ENCODE measurements at places on chromosomes 5 and 9.

DNA sequence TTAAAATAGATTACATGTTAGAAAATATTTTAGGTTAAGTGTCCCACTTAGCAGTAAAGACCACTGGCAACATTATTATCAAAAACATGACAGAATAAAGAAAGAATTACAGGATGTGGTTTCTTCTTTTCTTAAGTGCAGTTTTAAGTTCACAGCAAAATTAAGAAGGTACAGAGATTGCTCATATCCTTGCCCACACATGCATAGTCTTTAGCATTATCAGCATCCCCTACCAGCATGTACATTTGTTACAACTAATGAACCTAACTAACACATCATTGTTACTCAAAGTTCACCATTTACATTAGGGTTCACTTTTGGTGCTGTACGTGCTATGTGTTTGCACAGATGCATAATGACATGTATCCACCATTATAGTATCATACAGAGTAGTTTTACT lies 837.7 kb upstream of the CDH9 start:
- no peak for DNase-seq

- no peak for DNase-seq
These were observed 48.6 kb downstream of the UGCG start for GRCh38 chr9:111945216-111945615.

- DNase-seq = no peak
These were observed 24.7 kb downstream of the LHX6 start for GRCh38 chr9:122204055-122204454.

GRCh38 chr5:116557669-116558271 lies 16.9 kb downstream of the SEMA6A start:
- peak; percentile 60 for DNase-seq

DNA sequence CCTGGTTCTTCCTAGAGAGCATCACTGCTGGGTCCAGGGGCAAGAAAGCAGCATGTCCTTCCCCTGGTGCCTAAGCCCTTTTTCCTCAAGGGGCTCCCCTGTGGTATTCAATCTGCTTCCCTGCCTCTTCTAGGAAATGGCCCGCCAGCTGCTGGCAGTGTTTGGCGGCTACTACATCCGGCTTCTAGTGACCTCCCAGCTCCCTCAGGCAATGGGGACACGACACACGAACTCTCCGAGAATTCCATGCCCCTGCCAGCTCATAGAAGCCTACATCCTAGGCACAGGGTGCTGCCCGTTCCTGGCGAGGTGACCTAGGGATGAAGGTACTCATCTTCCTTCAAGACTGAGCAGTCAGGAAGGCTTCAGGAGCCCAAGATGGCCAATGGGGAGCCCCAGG lies 14.6 kb downstream of the TEX53 start:
- DNase-seq = no peak

DNA sequence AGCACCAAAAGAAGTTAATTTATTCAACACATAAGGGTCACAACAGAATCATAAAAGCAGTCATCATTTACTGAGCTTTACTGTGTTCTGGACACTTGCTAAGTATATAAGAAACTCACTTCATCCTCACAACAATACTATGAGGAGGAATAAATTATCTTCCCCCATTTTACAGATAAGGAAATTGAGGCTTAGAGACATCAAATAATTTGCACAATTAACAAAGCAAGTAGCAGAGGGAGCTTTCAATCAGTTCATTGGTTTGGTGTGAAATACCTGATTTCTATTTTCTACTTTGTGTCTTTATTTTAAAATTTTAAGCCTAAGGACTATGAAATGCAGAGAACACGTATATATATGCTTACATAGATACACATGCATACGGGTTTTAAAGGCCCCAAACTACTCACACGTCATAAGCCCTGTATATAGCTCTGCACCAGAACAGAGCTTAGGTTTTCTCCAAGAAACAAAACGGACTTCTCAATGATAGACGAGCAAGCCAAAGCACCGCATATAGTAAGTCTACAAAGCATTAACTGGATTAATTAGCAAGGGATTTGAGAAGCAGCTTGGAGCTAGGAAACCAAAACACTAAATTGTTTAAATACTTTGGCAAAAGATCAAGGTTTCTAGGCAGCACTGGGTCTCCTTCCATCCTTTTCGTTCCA lies 95.6 kb downstream of the DENND1A start:
- peak; percentile 11 for DNase-seq

DNA sequence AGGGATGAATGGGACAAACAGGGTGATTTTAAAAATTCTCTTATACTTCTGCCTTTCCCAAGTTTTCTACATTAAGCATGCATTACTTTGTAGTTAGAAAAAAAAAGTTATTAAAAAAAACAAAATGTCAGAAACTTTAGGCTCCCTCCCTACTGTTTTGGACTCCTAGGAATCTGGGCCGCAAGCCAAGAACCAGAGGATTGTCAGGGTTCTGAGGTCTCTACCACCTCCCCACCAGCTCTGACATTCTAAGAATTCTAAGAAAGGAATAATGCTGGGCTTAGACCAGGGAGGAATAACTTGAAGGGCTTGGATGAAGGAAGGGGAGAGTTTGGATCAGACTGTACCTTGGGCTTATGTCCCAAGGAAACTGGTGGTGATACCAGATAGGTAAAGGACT lies 1.1 kb upstream of the ARHGEF39 start:
- no peak for DNase-seq

DNA sequence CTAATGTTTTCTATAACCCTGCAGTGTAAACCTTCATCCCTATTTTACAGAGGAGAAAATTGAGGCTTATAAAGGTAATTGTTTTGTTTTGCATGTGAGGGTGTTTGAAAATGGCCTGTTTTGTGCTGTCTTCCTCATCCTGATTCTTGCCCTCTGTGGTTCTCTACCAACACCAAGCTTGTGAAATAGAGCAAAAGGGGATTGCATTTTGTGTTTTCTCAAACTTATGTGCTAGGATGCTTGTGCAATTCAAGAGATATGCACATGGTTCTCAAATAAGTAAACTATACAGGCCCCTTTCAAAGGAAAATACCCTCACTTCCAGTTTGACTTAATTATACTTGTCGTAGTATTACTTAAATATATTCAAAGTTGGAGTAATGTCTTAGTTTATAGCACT lies 17.2 kb downstream of the PAM start:
- DNase-seq = no peak

GRCh38 chr9:114507726-114508125 lies 2.5 kb upstream of the WHRN start:
- peak; percentile 62 for DNase-seq

GRCh38 chr5:113202746-113203716 lies 226.4 kb downstream of the DCP2 start:
- DNase-seq = no peak

- DNase-seq = no peak
These were observed 51.0 kb downstream of the TMEM245 start for GRCh38 chr9:109068764-109069163.

- DNase-seq = no peak
These were observed 1.1 kb upstream of the PDZD2 start for GRCh38 chr5:31637851-31638250.

GRCh38 chr5:145903113-145903512 lies 30.3 kb upstream of the GRXCR2 start:
- no peak for DNase-seq

DNA sequence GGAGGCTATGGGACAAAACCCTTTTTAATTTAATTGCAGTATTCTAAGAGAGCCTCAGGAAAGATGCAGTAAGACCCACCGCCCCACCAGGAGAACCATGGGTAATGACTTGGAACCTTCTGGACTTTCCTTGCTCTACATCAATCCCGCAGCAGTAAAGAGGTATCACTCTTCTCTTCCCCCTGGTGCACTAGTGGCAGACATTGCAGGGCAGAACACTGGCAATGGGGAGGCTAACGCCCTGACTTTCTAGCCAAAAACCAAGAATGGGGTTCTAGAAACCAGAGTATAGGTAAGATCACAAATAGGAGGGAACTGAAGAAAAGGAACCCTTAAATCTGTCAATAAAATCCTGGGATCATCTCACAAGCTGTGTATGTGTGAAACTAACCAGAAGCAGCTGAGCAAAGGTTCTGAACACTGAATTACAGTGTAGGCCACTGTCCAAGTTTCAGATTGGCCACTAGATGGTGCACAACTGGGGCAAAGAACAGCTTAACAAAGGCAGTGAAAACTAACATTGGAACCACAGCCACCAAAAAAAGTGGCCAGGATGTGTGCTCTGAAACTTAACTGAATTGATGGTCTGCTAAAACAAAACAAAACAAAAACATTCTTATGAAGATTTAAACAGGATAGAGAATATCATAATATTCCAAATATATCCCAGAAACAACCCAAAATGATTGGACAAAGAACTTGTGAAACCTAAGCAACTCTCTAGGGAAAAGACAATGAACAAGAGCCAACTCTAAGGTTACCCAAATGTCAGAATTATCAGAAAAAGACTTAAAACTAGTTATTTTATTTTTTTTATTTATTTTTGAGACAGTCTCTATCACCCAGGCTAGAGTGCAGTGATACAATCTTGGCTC lies 6.6 kb upstream of the FAM151B start:
- peak; percentile 12 for DNase-seq

DNA sequence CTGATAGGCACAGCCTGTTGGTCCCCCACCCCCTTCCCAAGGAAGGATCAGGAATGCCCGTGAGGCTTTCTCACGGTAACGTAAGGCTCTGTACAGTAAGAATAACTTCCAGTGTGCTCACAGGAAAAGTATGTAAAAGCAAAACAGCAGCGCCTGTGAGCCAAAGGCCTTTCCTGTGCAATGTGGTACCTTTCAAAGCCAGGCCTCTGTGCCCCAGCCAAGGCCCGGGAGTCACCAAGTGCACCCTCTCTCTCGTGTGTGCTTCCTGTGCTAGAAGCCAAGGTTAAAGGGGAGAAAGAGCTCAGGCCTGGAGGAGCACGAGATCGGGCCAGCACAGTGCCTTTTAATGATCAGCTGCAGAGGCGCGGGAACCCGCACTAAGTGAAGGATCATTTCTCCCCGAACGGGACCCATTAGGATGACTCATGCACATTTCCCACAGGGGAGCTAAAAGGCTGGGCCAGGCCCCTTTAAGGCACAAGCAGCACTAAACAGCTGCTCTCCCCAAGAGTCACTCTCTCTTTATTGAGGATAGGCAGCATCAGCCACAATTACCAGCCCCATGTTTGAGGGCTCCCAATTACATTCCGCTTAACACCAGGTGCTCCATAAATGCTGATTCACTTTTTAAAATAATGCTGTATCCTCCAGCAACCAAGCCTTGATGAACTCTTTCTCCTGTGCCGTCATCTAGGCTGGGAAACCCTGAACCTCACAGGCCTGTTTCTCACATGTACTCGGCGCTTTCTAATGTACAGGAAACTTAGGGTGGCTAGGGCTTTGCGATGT lies 42.8 kb downstream of the SHB start:
- no peak for DNase-seq

- DNase-seq = no peak
These were observed 136.5 kb downstream of the MEF2C start for GRCh38 chr5:88746438-88746882.

DNA sequence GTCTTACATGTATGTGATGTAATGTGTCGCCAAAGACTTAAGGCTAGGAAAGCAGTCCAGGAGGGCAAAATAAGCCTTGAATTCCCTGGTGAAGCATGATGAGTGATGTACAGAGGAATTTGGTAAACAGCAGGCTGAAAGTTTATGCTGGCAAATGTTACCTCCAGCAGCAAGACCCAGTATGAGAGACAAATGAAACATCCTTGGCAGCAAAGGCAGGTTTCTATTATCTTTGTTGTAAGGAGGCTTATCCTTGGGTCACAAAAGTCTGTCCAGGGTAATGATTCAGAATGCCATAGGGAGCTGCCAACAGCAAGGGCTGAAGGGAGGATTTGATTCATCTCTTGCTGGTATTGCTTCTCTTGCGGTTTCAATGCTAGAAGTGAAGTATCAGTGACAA lies 75.9 kb upstream of the HTR4 start:
- DNase-seq = no peak

GRCh38 chr5:126542441-126542840 lies 52.6 kb downstream of the ALDH7A1 start:
- DNase-seq = no peak

All from Ammon's horn (tissue), 1 donor.